Activated naive CD8-positive, alpha-beta T cell treated with anti-CD3 and anti-CD28 coated beads for 36 hours (primary cell): ENCODE measurements at places on chromosomes 16 and 17. TPM values are rescaled to one million over a fixed set of nuclear protein-coding genes. Genes with fewer than 3 reads are reported as not detected.

TERB1 gene
- not detected for total RNA-seq

KRTAP4-3 gene
- total RNA-seq: not detected

GRCh38 chr17:67493812-67494211 lies 116.7 kb downstream of the PITPNC1 start:
- no peak for DNase-seq
- H3K4me3 ChIP-seq: no peak overlapping the region
- peaks cover 14% of the 10 kb centered on the region for H3K36me3 ChIP-seq
- peaks cover 61% of the 10 kb centered on the region for H3K4me1 ChIP-seq

TMEM186 gene
- total RNA-seq: 15.1 TPM

DNA sequence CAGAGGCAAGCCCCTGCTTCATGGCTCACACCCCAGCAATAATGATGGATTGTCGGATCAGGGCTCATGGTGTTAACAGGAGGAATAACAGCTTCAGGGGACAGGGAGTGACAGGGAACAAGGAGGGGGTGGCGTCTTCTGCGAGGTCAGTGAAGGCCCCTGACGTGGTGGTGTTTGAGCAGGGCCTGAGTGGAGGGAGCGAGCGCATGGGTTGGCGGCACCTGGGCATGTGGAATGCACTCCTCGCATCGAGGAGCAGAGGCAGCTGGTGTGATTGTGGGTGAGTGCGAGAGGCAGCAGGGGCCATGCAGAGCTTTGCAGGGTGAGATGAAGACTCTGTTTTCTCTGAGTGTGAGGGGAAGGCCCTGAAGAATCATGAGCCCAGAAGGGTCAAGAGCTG lies 33.3 kb downstream of the CLUAP1 start:
- peaks cover 4% of the 10 kb centered on the region for H3K36me3 ChIP-seq
- H3K4me1 ChIP-seq: no peaks in the 10 kb centered on the region
- H3K27ac ChIP-seq: no peak overlapping the region
- H3K4me3 ChIP-seq: no peak overlapping the region
- DNase-seq: no peak
- no peaks in the 10 kb centered on the region for H3K27me3 ChIP-seq

NPIPA5 gene
- 13.6 TPM for total RNA-seq

- no peak overlapping the region for H3K27ac ChIP-seq
- no peak for DNase-seq
- H3K36me3 ChIP-seq: no peaks in the 10 kb centered on the region
- no peak overlapping the region for H3K4me3 ChIP-seq
- H3K4me1 ChIP-seq: peaks cover 1% of the 10 kb centered on the region
Observed at GRCh38 chr16:49504626-49505025, 131.0 kb downstream of the C16orf78 start.

ACBD4 gene
- 8.9 TPM for total RNA-seq

- no peaks in the 10 kb centered on the region for H3K27me3 ChIP-seq
- H3K36me3 ChIP-seq: no peaks in the 10 kb centered on the region
- peaks cover 14% of the 10 kb centered on the region for H3K4me1 ChIP-seq
- no peak for DNase-seq
- no peak overlapping the region for H3K27ac ChIP-seq
Observed at GRCh38 chr17:73550556-73550955, 93.7 kb downstream of the SDK2 start.

NGFR gene
- total RNA-seq: 0.16 TPM

- no peaks in the 10 kb centered on the region for H3K4me1 ChIP-seq
- H3K36me3 ChIP-seq: peaks cover 3% of the 10 kb centered on the region
- H3K27me3 ChIP-seq: peaks cover 12% of the 10 kb centered on the region
- no peak overlapping the region for H3K4me3 ChIP-seq
Observed at GRCh38 chr17:21474815-21475214, 98.7 kb downstream of the KCNJ12 start.

TM4SF5 gene
- total RNA-seq: not detected

DNA sequence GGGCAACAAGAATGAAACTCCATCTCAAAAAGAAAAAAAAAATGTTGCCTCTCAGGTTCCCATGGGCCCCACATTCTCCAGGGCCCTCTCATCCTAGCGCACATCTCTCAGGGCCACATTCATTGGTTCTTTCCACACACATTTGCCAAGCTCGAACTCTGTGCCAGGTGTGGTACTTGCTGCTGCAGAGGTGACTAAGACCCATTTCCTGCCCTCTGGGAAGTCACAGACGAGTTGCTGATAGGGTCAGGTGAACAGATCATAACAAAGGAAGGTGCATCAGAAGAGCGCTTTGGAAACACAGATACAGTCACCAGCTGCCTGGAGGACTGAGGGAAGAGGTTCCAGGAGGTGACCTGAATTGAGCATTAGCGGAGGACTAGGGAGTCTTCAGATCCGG lies 1.0 kb downstream of the GSDMA start:
- H3K27ac ChIP-seq: no peak overlapping the region
- no peaks in the 10 kb centered on the region for H3K36me3 ChIP-seq
- H3K4me1 ChIP-seq: peaks cover 15% of the 10 kb centered on the region
- H3K27me3 ChIP-seq: no peaks in the 10 kb centered on the region
- DNase-seq: no peak
- no peak overlapping the region for H3K4me3 ChIP-seq

GRCh38 chr17:19004421-19005136 lies at the start of gene FAM83G:
TSS of gene FAM83G (minus strand) at chr17:19004764. CDS start at chr17:19004041, 723 bp downstream.
- H3K4me1 ChIP-seq: peaks cover 31% of the 10 kb centered on the region
- peak within 1 kb of the TSS; percentile 92 for H3K4me3 ChIP-seq
- peaks cover 11% of the 10 kb centered on the region for H3K36me3 ChIP-seq
- no peaks in the 10 kb centered on the region for H3K27me3 ChIP-seq
- DNase-seq: peak; percentile 93

SGSH gene
- 7.0 TPM for total RNA-seq

CCL3 gene
- 51.5 TPM for total RNA-seq

DNA sequence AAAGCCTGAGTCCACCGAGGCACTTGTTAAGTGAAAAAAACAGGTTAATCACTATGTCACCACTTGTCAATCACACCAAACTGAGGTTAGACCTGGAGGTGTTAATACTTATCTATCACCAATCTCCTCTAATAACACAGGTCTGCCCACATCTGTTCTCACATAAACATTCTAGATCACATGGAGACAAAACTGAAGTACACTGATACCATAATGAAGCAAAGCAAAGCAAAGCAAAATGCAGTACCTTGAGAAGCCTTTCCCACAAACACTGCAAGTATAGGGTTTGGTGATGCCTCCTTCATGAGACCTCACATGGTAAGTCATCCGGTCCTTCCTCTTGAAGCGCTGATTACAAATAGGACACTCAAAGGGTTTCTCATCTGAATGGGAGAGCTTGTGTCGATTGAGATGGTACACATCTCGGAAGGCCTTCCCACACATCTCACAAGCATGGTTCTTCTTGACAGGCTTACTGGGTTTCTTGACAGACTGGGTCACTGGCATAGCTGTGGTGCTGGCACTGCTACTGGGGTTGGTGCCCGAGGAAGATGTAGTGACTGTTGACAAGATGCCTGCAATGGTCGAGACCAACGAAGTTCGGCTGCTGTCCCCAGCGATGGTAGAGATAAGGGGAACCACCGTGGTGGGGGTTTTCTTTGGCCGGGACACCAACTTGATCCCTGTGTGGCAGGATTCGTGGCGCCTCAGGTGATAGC lies 5.4 kb downstream of the VEZF1 start:
- peaks cover 65% of the 10 kb centered on the region for H3K4me1 ChIP-seq
- H3K27ac ChIP-seq: no peak overlapping the region
- peaks cover 14% of the 10 kb centered on the region for H3K36me3 ChIP-seq
- H3K27me3 ChIP-seq: no peaks in the 10 kb centered on the region
- no peak for DNase-seq

DNA sequence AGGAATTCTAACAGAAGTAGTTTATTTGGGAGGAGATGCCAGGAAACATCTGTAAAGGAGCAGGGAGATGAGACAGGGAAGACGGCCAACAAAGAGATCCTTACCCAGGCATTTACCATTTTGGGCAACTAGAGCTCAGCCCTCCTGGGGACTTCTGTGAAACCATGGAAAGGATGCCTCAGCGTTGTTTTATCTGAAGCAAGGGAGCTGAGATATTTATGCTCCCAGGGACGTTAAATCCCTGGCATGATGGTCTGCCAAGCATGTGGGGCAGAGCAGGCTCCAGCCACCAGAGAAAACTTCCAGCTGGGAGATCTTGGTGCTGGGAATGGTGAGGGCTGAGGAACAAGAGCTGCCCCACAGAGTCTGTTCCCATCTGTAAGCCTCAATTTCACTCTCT lies 114.8 kb upstream of the FOXF1 start:
- peaks cover 4% of the 10 kb centered on the region for H3K27me3 ChIP-seq
- H3K4me3 ChIP-seq: no peak overlapping the region
- DNase-seq: no peak
- no peaks in the 10 kb centered on the region for H3K36me3 ChIP-seq
- H3K27ac ChIP-seq: no peak overlapping the region
- no peaks in the 10 kb centered on the region for H3K4me1 ChIP-seq

- H3K36me3 ChIP-seq: no peaks in the 10 kb centered on the region
- no peaks in the 10 kb centered on the region for H3K4me1 ChIP-seq
- no peak for DNase-seq
- H3K27me3 ChIP-seq: no peaks in the 10 kb centered on the region
- no peak overlapping the region for H3K4me3 ChIP-seq
- no peak overlapping the region for H3K27ac ChIP-seq
Observed at GRCh38 chr17:22515599-22515998, 823.3 kb downstream of the KCNJ18 start.

DCUN1D3 gene
- total RNA-seq: 7.7 TPM

- H3K4me1 ChIP-seq: no peaks in the 10 kb centered on the region
- no peak for DNase-seq
- H3K27ac ChIP-seq: no peak overlapping the region
Observed at GRCh38 chr17:64687961-64688360, 25.9 kb upstream of the SMURF2 start.

SLC9A5 gene
- 5.8 TPM for total RNA-seq

CLEC18A gene
- total RNA-seq: 0.14 TPM

GRCh38 chr17:73027130-73027741 lies 65.3 kb downstream of the SLC39A11 start:
- no peaks in the 10 kb centered on the region for H3K4me1 ChIP-seq
- no peak for DNase-seq
- peaks cover 41% of the 10 kb centered on the region for H3K36me3 ChIP-seq
- no peak overlapping the region for H3K4me3 ChIP-seq
- no peak overlapping the region for H3K27ac ChIP-seq

DNA sequence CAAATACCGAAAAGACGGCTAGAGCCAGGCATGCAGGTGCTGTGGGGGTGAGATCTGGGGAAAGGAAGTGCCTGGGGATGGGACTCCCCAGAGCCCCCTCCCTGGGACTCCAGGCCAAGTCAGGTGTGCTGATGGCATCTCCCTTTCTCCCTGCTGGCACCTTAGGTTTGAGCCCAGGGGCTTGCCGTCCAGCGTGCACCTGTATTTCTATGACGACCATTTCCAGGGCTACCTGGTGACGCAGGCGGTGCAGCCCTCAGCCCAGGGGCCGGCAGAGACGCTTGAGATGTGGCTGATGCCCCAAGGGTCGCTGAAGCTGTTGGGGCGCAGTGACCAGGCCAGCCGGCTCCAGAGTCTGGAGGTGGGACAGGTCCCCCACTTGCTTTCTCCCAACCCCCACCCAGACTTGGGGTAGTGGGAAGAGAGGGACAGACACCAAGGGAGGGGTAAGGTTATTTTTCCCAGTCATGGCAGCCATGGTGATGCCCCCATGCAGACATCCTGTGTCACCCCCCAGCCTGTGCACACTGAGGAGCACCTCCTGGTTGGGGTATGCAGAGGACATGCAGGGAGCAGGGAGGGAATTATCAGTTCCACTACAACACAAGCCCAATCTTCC lies 11.1 kb downstream of the XYLT2 start:
- H3K27me3 ChIP-seq: no peaks in the 10 kb centered on the region
- no peak for DNase-seq
- no peak overlapping the region for H3K27ac ChIP-seq
- H3K36me3 ChIP-seq: peaks cover 2% of the 10 kb centered on the region
- no peak overlapping the region for H3K4me3 ChIP-seq

GRCh38 chr16:24511792-24512191 lies 27.6 kb upstream of the RBBP6 start:
- DNase-seq: no peak
- H3K27me3 ChIP-seq: no peaks in the 10 kb centered on the region
- no peak overlapping the region for H3K27ac ChIP-seq
- H3K36me3 ChIP-seq: no peaks in the 10 kb centered on the region
- H3K4me1 ChIP-seq: no peaks in the 10 kb centered on the region
- no peak overlapping the region for H3K4me3 ChIP-seq

DNA sequence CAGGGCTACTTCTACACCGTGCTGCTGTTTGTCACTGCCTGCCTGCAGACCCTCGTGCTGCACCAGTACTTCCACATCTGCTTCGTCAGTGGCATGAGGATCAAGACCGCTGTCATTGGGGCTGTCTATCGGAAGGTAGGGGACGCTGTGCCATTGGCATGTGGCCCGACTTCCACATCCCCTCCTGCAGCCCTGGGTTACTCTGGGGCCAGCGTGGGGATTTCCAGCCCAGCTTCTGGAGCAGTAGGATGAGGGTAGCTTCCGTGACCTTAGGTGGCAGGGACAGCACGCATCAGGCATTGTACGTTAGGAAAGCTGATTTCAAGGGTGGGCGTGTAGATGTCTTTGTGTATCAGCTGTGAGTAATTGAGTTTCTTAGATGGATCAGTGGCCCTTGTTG lies 96.5 kb downstream of the ABCC1 start:
- no peak overlapping the region for H3K4me3 ChIP-seq
- H3K27me3 ChIP-seq: no peaks in the 10 kb centered on the region
- H3K36me3 ChIP-seq: peaks cover 40% of the 10 kb centered on the region
- DNase-seq: peak; percentile 9
- peaks cover 4% of the 10 kb centered on the region for H3K4me1 ChIP-seq
- no peak overlapping the region for H3K27ac ChIP-seq

- H3K27ac ChIP-seq: no peak overlapping the region
- H3K4me1 ChIP-seq: peaks cover 2% of the 10 kb centered on the region
- H3K4me3 ChIP-seq: no peak overlapping the region
- H3K27me3 ChIP-seq: peaks cover 13% of the 10 kb centered on the region
Observed at GRCh38 chr16:53045341-53046220, 7.1 kb downstream of the CHD9NB start.

- H3K27ac ChIP-seq: no peak overlapping the region
- no peak for DNase-seq
- H3K27me3 ChIP-seq: no peaks in the 10 kb centered on the region
- H3K36me3 ChIP-seq: no peaks in the 10 kb centered on the region
- no peak overlapping the region for H3K4me3 ChIP-seq
Observed at GRCh38 chr17:1958134-1958881, 66.8 kb downstream of the RTN4RL1 start.

ABI3 gene
- 55.5 TPM for total RNA-seq

SPATA22 gene
- not detected for total RNA-seq

LIG3 gene
- 43.5 TPM for total RNA-seq

DNA sequence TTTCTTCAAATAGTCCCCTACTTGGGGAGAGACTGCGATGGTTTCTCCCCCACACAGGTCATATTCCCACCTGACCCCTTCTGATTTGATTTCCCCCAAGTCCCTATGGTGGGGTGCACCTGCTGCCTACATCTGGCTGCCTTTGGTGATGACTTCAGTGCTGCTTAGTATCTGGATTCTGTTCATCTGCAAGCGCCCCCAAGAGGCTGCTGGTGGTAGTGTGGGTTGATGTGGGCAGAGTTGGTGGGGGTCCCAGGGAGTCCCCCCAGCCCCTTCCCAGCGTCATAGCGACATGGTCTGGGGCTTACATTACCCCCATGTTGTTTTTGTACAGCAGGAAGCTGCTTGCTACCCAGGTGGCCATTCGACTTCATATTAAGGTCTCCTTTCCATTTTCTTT lies 99.2 kb downstream of the NTN1 start:
- H3K4me3 ChIP-seq: no peak overlapping the region
- no peak overlapping the region for H3K27ac ChIP-seq
- DNase-seq: peak; percentile 12
- no peaks in the 10 kb centered on the region for H3K36me3 ChIP-seq
- H3K4me1 ChIP-seq: peaks cover 8% of the 10 kb centered on the region

- H3K36me3 ChIP-seq: no peaks in the 10 kb centered on the region
- H3K27ac ChIP-seq: no peak overlapping the region
- DNase-seq: no peak
- no peak overlapping the region for H3K4me3 ChIP-seq
- peaks cover 8% of the 10 kb centered on the region for H3K27me3 ChIP-seq
Observed at GRCh38 chr17:55452139-55452790, 30.6 kb upstream of the MMD start.
